ENCODE measurements at places on chromosomes 4 and X.

DNA sequence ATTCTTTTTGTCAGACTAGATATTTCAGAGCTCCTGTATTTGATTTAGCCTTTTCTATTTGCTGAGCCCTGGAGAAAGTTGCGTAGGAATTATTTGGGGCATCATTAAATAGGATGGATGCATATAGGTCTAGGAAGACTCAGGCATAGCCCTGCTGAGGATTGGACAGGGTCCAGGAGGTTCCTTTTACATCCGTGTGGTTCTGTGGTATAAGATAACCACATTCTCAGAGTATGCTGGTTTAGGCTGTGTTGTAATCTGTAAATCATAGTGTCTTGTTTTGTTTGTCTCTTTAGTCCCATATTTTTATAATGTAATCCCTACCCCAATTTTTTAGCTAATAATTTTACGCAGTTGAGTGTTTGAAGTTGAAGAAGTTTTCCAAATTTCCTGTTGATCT lies 513.7 kb downstream of the RPA4 start:
- DNase-seq = no peak

- no peak for DNase-seq
Observed at GRCh38 chr4:138673053-138673452, 342.5 kb upstream of the NOCT start.

- DNase-seq = peak; percentile 23
Observed at GRCh38 chrX:40543661-40544328, 37.0 kb upstream of the ATP6AP2 start.

DNA sequence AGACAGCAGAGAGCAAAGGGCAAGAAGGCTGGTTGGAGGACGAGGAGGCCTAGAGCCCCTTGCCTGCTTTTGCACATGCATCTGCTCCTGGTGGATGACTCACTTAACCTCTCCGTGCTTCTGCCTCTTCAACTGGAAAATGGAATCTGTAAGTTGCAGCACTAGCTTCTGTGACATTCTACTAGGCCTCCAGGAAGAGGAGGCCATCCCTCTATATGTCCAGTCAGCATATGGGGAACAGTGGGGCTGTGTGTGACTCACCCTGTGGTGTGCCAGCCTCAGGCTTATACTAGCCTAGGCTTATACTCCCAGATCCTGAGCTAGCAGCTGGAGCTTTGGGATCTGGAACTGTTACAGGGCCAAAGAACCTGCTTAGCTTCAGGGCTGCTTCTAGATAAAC lies 36.0 kb downstream of the RTL9 start:
- no peak for DNase-seq

DNA sequence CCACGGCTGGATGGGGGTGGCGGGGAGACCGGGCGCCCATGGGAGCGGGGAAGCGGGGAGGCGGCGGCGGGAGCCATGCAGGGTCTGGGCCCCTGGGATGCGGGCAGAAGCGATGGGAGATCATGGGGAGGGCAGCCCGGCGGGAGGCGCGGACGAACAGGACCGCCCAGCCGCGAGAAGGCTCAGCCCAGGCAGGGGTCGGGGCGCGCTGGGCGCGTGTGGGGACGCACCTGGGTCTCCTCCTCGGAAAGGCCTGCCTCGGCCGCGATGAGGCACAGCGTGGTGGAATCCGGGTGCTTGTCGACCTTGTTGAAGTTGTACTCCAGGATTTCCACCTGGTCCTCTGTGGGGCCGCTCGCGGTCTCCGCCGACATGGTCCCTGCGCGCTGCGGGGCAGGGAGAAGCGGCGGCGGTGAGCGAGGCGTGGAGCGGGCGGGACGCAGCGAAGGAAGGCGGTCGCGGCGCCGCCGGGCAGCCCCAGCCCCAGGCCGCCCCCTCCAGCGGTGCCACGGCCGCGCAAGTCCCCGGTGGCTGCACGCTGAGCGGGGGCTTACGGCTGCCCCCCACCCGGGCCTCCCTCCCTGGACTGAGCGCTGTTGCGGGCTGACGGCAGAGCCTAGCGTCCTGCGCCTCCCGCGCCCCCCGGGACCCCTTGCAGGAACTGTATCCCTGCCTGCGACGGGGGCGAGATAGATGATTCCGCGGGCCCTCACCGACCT lies 25.3 kb downstream of the HOPX start:
- no peak for DNase-seq

DNA sequence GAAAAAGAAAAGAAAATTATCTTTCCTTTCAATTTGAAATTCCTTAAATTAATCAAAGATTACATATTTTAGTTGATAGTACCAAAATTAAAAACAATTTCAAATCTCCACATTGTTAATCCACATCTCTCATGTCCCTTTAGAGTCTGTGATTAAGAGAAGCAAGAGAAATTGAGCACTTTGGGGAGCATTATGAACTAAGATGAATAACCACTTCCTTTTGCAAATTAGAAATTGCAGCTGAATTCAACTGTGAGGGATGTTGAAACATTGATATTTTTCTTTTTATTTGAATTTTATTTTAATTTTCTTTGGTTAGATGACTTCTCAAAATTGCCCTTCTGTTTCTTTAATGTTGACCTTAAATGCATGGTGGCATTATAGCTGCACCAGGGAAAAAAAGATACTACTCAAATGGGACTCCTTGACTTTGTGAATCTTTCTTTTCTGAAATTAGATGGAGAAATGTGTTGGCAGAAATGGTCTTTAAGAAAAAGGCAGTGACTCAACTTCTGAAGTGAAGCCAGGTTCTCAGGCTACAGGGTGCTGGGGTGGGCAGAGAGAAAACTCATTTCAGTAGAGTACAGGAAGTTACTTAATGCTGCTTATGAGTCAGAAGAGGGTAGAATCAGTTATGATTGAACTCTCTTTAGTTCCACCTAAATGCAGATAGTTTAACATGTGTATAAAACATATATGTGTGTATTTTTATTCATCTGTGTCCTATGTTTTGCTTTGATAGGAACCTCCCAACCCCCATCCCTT lies 92.0 kb upstream of the TNIP3 start:
- DNase-seq = no peak

GRCh38 chr4:171022824-171023230 lies 790.4 kb upstream of the GALNTL6 start:
- no peak for DNase-seq

DNA sequence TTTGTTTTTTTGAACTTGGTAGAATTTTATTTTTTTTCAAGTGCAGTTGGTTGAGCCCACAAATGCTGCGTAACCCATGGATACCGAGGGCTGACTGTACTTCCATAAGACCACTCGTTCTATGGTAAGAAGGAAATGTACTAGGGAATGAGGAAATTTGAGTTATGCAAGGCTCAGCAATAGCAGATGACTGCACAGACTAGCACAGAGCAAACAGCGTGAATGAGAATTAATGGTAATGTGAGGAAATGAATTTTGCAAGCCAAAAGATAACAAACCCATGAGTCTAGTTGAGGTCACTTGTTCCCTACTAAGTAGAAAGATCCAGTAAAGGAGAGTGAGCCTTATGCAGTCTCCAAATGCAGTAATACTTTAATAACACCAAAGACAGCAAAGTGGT lies 17.4 kb downstream of the GSPT2 start:
- no peak for DNase-seq

DNA sequence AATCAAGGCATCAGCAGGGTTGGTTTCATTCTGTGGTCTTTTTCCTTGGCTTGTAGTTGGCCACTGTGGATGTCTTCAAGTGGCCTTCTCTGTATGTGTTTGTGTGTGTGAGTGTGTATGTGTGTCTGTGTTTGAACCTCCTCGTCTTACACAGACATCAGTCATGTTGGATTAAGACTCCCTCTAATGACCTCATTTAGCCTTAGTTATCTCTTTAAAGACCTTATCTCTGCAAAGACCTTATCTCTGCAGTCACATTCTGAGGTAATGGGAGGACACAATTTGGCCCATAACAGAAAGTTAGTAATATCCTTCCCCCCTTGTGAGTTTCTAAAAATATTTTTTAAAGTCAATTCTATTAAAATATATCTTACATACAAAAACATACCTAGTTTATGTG lies 126.7 kb downstream of the EMCN start:
- DNase-seq = no peak

GRCh38 chrX:29431895-29432294 lies 783.5 kb upstream of the MAGEB2 start:
- no peak for DNase-seq
